Urothelium cell line (cell line): ENCODE measurements at places on chromosomes 16 and 17.

GRCh38 chr17:22278302-22279275 is 586.3 kb downstream of the KCNJ18 start:
- no peak for DNase-seq

DNA sequence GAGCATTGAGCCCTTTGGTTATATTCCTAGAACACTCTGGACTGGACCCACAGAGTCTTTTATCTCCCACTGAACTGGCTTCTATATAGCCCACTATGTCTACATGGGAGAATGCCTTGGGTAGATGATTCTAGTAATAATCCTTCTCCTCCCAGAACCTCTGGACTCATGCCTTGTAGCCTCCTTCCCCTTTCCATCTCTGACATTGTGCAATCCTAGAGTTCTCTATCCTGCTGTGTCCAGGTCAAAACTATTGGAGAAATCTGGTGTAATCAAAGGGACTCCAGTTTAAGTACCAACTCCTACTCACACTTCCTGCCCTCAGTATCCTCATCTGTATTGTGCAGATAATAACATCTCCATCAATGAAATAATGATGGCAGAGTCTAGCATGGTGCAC is 9.1 kb downstream of the RCVRN start:
- no peak for DNase-seq

DNA sequence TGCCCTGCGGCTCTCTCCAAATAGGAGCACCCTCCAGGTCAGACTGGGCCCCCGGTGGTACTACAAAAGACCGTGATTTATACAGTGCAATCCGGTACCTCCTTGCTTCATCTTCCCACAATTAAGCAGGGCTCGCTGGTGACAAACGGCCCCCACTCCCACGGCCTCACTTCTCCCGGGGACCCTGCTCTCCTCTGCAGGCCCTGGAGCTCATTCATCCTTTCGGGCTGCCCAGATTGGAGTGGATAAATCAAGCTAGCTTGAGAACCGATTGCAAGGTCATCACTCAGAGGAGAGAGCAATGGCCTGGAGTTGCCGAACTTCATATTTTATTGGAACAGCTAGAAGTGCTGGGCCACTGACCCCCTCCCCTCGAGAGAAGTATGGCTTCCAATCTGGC is 193.5 kb upstream of the IRX6 start:
- no peak for DNase-seq

DNA sequence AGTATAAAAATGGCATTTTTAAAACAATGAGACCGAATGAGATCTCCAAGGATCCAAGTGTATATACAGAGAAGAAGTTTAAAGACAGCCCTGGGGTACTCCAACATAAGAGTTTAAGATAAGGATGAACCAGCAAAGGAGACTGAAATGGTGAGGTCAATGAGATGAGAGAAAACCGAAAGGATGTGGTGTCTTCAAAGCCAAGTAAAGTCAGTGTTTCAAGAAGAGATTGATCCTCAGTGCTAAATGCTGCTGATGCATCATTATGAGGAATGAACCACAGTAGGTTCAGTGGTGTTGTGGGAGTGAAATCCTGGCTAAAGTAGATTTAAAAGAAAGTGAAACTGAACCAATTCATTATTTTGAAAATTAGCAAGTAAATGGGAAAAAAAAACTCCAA is 38.1 kb upstream of the NLK start:
- DNase-seq: no peak

GRCh38 chr17:43309505-43310332 is 75.9 kb upstream of the RNU2-1 start:
- DNase-seq: no peak

- DNase-seq: peak; percentile 27
These were observed 834 bp downstream of the FLYWCH1 start for GRCh38 chr16:2912330-2913199.
